ENCODE measurements at places on chromosomes 2 and 18.
A peak's percentile ranks its signal among the peaks of the same experiment; 100 is the strongest.

DNA sequence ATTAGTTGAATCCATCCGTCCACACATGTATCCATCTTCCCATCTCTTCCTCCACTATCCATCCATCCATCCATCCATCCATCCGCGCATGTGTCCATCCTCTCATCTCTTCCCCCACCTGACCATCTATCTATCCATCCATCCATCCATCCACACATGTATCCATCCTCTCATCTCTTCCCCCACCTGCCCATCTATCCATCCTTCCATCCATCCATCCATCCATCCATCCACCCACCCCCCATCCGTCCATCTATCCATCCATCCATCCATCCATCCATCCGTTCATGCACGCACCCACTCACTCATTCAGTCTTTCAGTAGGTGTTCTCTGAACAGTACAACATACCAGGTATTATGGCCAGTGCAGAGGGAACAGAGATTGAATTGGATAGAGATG lies 18.9 kb upstream of the GREB1 start:
- no peak for DNase-seq

DNA sequence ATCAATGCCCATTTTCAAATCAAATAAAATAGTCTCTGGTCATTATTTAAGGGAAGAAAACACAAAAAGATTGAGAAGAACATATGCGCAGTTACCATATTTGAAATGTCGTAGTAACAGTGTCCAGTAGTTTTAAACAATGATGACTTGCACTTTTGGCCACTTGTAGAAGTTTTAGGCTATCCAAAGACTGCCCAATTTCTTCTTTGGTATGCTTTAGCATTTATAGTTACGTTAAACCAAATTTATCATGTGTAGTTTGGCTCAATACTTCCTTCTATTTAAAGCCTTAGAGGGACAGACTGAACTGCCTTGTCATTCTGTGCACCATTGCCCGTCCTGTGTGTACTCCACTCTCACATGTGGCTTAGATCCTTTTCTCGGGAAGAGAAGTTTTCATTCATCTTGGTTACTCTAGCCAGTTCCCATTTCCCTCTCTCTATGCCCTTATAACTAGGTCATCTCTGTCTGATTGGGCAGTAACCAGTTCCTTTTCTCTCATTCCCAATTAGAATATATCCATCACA lies 84.8 kb upstream of the TTN start:
- no peak for DNase-seq

GRCh38 chr2:43220229-43220751 lies 6.1 kb downstream of the ZFP36L2 start:
- DNase-seq = peak; percentile 46

- no peak for DNase-seq
Measured at GRCh38 chr2:175576875-175577274, 395.4 kb upstream of the ATP5MC3 start.

DNA sequence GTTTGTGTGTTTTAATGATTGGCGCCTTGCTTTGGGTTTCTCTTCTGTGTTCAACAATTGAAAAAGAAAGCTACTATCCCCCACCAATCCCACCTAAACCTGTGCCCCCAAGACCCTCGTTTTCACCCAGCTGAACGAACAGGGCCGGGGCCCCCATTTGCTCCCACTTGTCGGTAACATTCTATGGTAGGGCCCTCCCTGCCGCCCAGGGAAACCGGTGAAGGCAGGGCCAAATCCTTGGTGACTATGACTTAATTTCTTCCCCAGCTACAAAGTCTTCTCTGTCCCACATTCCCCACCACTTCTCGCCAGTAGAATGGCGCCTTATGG lies 598 bp upstream of the SNRNP200 start:
- DNase-seq = no peak

GRCh38 chr18:32735781-32736180 lies 37.0 kb downstream of the KLHL14 start:
- DNase-seq = no peak

DNA sequence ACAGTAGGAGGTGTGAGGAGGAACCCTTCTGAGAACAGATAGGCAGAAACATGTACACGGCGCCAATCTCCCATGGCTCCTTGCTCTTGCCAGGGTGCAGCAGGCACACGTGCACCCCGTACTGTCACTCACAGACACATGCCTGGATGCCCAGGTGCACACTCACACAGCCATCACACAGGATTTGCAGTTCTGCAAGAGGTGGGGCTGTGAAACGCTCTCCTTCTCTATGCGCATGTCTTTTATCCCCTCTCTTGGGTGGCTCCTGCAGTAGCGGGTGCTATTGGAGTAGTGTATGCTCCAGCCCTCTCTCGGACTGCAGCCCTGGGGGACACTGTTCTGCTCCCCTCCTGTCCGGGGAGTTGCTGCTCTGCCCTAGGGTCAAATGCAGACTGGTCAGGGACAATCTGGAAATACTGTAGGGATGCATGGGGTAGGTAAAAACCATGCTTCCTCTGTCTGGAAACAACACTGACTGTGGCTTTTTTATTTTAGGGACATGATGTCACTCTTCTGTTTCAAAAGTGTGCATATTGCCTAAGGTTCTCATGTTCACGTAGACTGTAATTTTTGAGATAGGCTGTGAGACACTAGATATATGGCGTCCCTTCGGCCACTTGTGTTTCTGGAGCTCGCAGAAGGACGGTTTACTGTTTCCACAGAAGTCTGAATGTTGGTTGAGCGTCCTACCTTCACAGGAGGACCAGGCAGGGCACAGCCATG lies 118.5 kb downstream of the PRKCE start:
- no peak for DNase-seq

GRCh38 chr2:237509151-237509550 lies 22.1 kb downstream of the MLPH start:
- no peak for DNase-seq

- DNase-seq = no peak
Measured at GRCh38 chr18:22136395-22136794, 33.0 kb upstream of the GATA6 start.

GRCh38 chr2:202135091-202135874 lies 62.2 kb downstream of the KIAA2012 start:
- no peak for DNase-seq

GRCh38 chr2:102910724-102911123 lies 148.9 kb downstream of the TMEM182 start:
- DNase-seq = no peak

- DNase-seq = peak; percentile 7
Measured at GRCh38 chr2:53473236-53473635, 294.4 kb upstream of the CHAC2 start.

GRCh38 chr18:29191263-29191662 lies 1014.3 kb upstream of the CDH2 start:
- no peak for DNase-seq

DNA sequence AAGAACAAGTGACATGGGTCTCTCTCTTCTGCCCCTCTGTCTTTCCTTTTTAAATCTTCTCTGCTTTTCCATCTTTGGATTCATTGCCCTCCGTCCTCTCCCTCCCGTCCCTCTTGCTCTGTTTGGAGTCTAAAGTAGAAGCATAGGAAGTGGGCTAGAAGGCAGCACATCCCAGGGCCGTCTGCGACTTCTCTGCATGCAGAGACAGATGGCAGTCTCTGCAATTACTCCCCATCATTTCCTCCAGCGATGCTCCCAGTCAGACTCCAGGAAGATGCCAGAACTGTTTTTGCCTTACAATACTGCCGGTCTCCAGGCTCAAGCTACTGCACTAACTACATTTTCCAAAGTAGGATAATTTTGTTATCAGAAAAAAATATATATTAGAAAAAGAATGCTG lies 35.2 kb upstream of the LPIN2 start:
- no peak for DNase-seq

DNA sequence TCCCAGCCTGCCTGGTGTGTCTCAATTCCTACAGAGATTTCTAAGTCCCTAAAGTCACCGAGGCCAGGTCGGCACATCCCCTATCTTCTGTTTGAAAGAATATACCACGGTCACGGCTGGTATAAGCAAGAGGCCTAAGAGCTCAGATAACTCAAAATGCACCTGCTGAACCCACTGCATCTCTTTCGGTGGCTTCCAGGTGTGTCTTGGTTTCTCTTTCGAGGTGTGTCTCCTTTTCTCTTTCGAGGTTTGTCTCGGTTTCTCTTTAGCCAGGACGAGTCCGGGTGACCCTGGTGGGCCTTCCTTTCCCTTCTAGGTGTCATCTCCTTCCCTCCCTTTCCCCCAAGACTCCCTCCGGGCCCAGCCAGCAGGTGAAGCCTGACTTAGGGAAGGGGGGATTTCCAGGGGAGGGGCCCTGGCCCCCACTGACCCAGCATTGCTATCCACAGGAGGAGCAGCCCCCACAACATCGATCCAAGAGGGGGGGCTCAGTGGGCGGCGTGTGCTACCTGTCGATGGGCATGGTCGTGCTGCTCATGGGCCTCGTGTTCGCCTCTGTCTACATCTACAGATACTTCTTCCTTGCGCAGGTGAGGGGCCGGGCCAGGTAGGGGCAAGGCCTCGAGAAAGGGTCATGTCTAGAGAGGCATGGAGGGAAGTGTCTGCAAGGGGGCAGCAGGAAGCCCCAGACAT lies 8.4 kb downstream of the ITM2C start:
- DNase-seq = no peak

DNA sequence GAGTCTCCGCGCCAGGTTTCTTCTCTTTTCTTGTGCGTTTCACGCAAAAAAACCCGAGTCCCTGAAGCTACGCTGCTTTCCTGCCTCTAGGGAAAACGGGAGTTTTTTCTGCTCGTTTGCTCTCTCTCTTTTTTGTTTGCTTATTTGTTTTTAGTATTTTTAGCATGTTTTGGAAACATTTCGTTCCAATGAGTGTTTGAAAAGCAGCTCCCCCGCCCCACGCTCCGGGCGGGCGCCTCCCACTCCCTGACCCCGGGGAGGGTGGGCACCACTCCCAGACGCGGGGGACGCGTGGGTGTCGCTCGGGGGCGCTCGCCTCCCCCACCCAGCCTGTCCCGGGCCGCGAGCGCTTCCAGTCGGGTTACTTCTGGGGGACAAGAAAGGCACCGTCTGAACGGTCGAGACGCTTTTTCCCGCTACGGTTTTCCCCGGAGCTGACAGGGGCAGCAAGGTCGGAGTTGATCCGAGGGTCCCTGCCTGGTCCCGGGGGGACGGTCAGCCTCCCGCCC lies 446 bp upstream of the EFHD1 start:
- DNase-seq = no peak

DNA sequence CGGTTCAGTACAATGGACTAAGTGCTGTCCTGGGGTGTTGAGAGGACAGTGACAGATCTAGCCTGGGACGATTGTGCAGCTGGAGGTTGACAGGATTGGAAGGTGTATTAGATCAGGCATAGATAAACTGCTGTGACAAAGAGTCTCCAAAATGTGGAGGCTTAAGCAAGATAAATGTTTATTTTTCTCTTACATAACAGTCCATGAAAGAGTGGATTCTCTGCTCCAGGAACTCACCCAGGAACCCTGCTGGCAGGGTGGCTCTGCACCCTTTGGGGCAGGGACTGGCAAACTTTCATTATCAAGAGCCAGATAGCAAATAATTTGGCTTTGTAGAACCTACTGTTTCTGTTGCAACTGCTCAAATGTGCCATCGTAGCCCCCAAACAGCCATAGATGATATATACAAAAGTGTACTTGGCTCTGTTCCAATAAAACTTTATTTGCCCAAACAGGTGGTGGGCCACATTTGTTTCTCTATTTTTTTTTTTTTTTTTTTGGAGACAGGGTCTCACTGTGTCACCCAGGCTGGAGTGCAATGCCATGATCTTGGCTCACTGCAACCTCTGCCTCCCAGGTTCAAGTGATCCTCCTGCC lies 9.7 kb downstream of the HRH4 start:
- no peak for DNase-seq

- DNase-seq = no peak
Measured at GRCh38 chr2:209556354-209556961, 132.6 kb downstream of the MAP2 start.

GRCh38 chr18:36889321-36889720 lies 60.4 kb downstream of the KIAA1328 start:
- DNase-seq = no peak

- no peak for DNase-seq
Measured at GRCh38 chr18:13378150-13378549, 159.6 kb downstream of the LDLRAD4 start.

DNA sequence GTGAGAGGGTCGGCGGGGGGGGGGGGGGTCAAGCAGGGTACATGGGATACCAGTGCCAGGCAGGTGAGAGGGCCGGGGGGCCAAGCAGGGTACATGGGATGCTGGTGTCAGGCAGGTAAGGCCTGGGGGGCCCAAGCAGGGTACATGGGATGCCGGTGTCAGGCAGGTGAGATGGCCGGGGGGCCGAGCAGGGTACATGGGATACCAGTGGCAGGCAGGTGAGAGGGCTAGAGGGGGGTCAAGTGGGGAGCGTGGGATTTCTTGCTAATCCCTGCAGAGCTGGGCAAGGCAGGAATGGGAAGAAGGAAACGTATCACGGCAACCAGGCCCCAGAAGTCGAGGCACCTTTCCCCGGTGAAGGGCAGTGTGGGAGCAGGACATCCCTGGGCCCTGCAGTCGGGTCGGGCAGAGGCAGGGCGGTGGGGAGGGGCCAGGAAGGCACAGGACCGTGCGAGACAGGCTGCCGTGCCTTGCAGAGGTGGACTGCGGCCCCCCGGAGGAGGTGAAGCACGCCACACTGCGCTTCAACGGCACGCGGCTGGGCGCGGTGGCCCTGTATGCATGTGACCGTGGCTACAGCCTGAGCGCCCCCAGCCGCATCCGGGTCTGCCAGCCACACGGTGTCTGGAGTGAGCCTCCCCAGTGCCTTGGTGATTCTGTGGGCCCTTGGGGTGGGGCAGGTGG lies 49.3 kb downstream of the MTERF4 start:
- no peak for DNase-seq

GRCh38 chr2:164954954-164955701 lies at the start of gene SLC38A11:
Gene SLC38A11, minus strand, starts transcription at chr2:164955525. Its CDS starts 278 bp downstream, at chr2:164955247.
- no peak for DNase-seq

GRCh38 chr2:22076454-22076853 lies 952.7 kb downstream of the TDRD15 start:
- DNase-seq = no peak

DNA sequence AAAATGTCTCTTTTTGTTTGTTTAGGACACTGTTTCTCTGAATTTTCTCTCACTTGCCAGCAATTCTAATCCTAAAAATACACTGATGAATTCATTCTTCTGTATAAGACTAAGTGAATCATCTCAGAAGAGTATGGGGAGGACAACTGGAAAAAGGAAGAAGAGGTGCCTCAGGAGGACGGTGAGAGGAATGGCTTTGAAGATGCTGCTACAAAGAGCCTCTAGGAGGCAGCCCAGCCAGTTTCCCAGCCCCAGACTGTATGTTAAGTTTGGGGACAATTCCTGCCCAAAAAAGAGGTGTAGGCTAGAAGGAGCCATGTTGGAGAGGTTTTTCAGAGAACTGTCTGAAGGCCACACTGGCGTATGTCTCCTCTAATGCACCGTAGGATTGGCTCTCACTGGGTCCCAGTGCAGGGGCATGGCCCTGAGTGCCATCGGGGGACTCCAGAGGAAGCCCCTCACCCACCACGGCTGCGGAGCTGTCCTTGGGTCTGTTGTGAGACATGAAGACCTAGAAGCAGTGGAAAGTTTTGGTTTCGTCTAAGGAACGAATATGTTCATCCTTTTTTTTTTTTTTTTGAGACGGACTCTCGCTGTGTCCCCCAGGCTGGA lies 3.1 kb upstream of the SDC1 start:
- DNase-seq = no peak

- no peak for DNase-seq
Measured at GRCh38 chr18:54222922-54223567, 1.4 kb downstream of the MBD2 start.

All from NCI-H1092 (cell line).